T-helper 9 cell (primary cell): ENCODE measurements at places on chromosomes 1 and 21.

DNA sequence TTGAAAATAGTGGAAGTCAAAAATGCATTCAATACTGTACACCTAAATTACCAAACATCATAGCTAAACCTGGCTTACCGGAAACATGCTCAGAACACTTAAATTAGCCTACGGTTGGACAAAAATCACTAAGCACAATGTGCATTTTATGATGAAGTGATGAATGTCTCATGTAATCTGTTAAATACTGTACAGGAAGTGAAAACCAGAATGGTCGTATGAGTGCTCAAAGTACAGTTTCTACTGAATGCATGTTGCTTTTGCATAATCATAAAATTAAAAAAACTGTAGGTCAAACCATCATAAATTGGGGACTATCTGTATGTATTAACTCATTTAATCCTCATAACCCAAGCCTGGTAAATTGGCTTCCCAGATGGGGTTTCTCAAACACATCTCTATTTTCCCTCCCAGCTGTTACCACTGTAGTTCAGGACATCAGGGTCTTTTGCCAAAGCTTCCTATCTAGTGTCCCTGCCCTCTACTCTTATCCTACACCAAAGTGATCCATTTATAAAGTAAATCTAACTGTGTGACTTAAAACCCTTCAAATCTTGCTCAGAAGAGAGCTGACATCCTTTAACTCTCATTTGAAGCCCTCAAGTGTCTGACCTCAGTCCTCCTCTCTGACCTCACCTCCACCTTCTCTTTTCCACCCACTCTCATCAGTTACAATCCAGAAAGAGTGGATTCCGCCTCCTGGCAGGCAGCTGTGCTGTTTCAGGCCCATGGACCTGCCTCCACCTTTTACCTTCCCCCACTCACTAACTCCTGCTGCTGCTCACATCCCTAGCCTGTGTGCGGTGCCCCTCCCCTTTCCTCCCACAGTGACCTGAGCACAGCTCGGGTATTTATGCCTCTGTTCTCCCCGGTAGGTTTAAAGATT lies 356.4 kb upstream of the ST6GALNAC5 start:
- DNase-seq, result no peak

- no peak for DNase-seq
Observed at GRCh38 chr1:39943471-39944290, 11.3 kb upstream of the MFSD2A start.

- DNase-seq, result no peak
Observed at GRCh38 chr1:109237512-109237911, 11.8 kb upstream of the CELSR2 start.

DNA sequence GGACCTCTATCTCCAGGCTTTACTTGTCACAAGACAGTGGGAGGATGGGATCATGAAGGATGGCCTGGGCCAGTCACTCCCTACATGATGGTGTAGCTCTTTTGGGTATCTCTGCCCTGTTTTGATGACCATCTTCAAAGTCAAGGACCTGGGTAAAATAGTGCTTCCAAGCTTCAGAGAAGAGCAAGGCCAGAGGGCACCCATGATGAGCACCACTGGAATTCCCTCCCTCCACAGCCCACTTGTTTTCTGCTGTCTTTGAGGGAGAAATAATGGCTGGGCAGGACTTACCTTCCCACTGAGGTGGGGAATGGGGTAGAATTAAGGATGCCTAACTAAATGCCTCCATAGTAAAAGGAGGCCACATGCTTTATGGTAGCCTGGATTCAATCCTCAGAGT lies 165.7 kb downstream of the DHRS3 start:
- DNase-seq, result no peak

DNA sequence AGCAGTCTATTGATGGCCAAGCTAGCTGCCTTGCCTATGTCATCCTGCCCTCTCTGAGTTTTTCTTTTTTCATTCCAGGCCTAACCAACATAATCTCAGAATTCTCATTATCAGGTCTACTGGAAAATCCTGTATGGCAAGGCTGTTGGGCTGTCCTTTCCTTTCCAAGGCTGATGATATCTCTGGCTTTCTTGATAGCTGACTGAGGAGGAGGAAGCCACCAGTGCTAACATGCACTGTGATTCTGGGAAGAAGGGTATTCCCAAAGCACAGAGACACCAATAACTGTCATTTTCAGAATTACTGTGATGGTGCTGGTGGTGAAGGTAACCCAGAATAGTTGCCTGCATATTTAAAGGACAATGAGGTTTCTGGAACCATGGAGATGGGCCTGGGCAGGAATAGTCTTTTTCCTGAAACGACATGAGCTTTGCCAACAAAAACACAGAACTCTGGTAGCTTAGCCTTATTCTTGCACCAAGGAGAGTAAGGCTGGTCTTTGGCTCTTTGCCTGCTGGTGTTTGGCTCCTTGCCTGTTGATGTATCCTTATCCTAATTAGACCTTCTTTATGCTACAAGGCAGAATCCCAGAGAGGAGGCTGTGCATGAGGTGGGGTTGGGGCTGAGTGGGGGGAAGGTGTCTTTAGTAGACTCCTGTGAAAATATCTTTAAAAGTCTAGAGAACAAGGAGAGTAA lies 157.4 kb downstream of the TNFSF18 start:
- no peak for DNase-seq

GRCh38 chr1:189693140-189693539 lies 784.5 kb downstream of the BRINP3 start:
- no peak for DNase-seq

DNA sequence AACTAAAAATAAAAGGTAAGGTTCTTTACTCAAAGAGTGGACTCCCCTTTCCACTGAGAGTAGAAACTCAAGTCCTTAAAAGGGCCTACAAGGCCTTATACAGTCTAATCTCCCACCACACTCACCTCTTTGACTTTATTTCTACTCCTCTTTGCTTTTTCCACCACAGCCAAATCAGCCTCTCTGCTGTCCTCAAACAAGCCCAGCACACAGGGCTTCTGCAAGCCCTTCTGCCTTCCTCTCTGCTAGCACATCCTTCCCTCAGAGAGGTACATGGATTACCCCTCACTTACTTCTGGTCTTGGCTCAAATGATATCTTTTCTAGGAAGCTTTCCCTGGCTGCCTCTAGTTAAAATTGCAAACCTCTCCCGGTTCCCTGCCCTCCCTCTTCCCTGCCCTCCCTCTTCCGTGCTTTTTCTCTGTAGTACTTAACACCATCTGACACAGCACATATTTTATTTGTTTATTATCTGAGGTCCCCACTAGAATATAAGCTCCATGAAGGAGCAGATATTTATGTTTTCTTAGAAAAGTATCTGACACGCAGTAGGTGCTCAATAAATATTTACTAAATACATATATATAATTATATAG lies 1.7 kb downstream of the LYST start:
- DNase-seq, result no peak

DNA sequence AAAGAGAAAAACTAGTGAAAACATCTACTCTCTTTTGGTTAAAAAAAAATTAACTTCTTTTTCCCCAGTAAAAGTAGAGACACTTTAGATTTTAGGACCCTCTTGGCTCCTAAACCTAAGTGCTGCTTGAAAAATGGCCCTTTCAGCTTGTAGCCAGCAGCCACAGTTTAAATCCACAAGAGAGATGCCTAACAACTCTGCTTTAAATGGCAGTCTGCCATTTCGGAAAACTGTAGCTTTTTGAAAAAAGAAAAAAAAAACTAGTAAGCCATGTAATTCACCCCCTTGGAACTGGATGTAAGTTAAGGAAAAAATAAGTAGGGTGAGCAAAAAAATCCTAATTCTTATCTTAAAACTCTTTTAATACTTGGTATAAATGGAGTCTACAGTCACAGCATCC lies 56.0 kb downstream of the LHX9 start:
- DNase-seq, result no peak

GRCh38 chr1:145716641-145717345 lies 2.5 kb upstream of the CD160 start:
- no peak for DNase-seq

GRCh38 chr1:35592991-35593769 lies 20.1 kb downstream of the TFAP2E start:
- no peak for DNase-seq

DNA sequence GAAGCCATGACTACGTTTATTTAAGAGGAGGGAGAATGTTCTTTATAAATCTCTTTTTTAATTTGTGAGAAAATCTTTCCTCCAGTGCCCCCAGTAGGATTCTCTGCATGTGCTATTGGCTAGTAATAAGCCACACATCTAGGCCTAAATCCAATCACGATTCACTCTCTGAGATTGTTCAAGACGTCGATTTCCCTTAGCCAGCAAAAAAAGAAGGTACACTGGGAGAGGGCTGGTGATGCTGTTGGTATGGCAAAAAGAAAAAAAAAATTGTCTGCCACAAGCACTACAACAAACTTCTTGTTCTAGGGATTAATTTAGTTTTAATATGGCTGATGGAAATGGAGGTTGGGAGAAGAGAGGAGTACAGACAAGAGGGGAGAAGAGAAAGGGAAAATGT lies 130.5 kb upstream of the MROH9 start:
- no peak for DNase-seq

GRCh38 chr1:245516284-245516759 lies 361.5 kb downstream of the KIF26B start:
- no peak for DNase-seq

DNA sequence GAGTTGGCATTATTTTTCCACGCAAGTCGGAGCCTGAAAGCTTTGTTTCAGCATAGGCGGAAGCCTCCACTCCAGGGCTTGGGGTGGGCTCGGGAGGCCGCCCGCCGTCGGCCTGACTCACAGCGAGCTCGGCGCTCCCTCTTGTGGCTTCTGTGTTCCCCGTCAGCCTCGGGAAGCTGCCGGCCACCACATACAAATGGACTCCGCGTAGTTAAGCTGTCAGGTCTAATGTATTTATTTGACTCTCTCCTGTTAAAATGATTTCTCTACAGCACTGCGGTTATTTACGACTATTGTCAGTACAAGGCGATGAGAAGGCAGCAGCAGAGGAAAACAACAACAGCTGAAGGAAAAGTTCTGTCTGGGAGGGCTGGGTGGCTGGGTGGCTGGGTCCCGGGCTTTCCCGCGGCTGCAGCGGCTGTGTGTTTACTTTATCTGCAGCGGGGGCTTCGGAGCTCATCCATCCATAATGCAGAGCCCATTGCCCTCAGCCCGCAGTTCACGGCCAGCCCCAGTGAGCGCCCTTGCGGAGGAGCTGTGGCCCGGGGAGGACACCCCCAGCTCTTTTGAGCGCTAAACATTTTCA lies 375.7 kb upstream of the CAMK1G start:
- DNase-seq, result no peak

DNA sequence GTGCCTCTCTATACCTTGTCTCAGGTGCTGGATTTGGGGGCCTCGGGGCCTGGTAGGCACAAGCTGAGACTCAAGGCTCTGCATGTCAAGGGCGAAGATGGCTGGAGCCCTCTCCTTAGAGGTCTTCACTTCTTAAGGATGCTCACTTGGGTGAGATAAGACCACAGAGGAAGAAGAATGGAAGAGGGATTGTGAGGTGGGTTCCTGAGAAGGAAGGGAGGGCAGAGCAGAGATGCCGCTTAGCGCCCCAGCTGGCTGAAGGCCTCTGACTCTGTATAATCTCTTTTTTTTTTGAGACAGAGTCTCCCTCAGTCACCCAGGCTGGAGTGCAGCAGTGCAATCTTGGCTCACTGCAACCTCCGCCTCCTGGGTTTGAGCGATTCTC lies 32.2 kb downstream of the SOX13 start:
- DNase-seq, result no peak

DNA sequence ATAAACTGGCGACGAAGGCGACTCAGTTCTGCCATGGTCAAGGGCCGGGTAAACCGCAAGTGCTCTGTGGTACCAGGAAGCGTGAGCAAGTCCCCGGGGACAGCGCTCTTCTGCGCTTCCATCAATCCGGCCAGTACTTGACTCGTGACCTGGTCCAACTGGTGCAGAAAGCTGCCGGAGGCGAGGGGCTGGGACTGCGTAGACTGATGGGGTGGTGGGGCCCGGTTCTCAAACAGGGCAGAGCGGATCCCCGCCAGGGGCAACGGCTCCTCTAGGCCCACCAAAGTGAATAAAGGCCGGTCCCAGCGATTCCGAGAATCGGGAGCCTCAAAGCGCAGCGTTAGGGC lies 852 bp downstream of the KTI12 start:
- no peak for DNase-seq

DNA sequence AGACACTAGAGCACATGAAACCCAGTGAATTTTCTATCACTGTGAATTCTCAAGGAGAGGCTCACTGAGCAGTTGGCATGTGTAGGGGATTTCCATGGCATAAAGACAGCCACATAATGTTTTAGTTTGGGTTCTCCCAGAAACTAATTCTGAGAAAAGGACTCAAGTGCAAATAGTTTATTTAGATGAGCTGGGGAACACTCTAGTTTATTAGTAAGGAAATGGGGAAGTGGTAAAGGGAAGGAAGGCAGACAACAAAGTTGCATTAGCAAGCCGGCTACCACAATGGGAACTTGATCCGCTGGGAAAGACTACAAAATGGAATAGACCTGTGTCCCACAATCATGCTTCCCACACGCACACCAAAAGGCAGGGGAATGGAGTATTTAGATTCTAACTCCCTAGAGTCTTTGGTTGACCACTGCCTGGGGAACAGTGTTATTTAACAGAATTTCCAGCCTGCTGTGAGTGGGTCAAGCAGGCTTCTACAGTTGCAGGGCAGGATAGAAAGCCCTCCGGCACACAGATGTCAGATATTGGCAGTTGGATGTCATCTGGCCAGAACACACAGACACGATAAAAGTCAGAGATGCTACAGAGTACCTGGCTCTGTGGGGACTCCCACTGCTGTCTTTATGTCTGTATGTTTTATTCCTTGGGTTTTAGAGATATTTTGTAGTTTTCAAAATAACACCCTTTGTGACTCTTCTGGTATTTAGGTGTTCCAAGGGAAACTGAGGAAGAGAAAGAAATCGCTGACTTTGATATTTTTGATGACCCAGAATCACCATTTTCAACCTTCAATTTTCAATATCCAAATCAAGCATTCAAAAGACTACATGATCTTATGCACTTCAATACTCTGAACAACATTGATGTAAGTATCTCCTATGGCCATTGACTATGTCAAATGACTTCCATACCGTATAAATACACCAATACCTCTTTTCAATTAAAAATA lies 150.1 kb downstream of the PLA2G4A start:
- DNase-seq, result no peak

- no peak for DNase-seq
Observed at GRCh38 chr1:21867451-21867996, 55.5 kb downstream of the LDLRAD2 start.

DNA sequence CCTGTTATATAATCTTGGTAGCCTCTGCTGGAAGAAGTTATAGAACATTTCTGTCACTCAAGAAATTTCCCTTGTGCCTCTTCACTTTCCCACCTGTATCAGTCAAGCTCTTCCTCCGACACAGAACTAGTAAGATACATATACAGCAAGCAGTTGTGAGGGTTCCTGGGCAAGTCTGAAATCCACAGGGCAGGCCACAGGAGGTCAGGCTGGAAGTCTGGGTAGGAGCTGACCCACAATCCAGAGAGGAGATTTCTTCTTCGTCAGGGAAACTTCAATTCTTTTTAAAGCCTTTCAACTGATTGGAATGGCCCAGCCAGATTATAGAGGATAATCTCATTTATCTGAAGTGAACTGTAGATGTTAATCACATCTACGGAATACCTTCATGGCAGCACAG lies 96.4 kb upstream of the FMN2 start:
- no peak for DNase-seq
